Spinal cord (tissue), 10 donors: ENCODE measurements at places on chromosomes 2 and 18. TPM values are rescaled to one million over a fixed set of nuclear protein-coding genes. Genes with fewer than 3 reads are reported as not detected.

The ATIC gene
- 33.0 TPM for total RNA-seq

DNA sequence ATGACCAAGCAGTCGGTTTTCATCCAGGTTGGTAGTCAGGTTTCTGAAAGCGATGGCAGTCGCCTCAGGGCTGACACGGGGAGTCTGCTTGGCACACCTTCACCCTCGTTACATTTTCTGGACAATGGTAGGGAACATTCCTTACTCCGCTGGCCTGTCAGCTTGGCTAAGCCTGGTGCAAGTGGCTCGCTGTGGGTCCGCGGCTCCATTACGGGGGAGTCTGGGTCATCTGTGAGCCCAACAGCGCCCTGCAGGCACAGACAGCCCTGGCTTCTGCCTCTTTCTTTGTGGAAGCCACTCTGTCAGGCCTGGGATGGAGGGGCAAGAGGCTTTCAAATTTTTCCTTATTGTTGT is 95.6 kb downstream of the HDAC4 start:
- peaks cover 32% of the 10 kb centered on the region for H3K36me3 ChIP-seq
- H3K4me1 ChIP-seq, result peaks cover 92% of the 10 kb centered on the region
- H3K27me3 ChIP-seq, result no peaks in the 10 kb centered on the region
- H3K4me3 ChIP-seq, result no peak overlapping the region
- no peak overlapping the region for H3K27ac ChIP-seq

GRCh38 chr18:62157843-62158242 is 29.0 kb downstream of the PIGN start:
- no peak overlapping the region for H3K4me3 ChIP-seq
- H3K27me3 ChIP-seq, result no peaks in the 10 kb centered on the region
- no peaks in the 10 kb centered on the region for H3K4me1 ChIP-seq
- H3K27ac ChIP-seq, result no peak overlapping the region
- DNase-seq, result no peak

DNA sequence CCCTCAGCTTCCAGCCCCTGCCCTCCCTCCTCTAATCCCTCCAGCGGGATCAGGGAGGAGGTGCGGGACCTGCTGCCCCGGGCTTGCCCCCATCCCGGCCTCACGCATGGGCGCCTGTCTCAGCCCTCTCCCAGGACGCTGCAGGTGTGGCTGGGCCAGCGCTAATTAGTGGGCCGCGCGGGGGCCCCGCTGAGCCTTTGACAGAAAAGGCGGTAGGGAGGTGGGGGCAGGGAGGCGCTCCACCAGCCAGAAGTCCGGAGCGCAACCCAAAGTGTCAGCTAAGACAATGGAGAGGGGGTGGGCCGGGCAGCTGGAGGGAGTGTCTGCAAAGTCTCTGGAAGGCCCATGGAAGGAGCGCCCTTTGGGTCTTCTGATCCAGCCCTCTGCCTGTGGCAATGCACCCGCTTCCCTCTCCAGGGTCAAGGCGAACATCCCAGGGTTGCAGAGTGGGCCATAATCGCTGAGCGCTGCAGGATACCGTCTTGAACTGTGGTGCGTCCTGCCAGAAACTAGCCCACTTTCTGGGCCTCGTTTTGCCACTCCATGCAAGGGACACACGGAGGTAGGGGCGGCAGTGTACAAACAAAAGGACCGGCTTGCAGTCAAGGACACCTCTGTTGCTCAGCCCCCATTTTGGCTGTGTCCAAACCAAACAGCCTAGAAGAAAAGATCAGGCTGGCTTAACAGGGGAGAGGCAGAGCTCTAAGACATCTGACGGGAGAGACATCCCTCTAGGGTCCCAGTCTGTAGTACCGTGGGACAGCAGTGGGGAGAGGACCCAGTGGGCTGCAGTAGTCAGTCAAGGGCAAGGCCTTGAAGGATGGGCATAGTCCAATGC is 3.5 kb downstream of the ATP6V1B1 start:
- no peak for DNase-seq
- H3K4me1 ChIP-seq, result no peaks in the 10 kb centered on the region
